ENCODE measurements at places on chromosomes 12 and 14.

DNA sequence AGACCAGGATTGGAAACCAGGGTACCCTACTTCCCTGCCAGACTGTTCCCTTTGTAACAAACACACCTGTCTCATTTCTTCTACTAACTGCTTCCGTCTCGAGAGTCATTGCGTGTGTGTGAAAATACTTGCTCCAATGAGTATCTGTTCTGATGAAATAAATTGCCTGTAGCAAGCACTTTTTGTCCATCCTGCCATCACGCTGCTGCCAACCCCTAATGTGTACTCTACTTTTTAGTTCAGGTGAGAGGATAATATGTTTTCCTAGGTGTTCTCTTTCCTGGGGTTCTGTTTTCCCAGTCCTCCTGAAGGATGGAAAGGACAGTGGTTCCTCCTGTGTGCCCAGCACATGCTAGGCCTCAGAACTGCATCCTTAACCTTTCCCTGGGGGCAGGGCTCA lies 1.0 kb downstream of the TUNAR start:
- no peak for DNase-seq

DNA sequence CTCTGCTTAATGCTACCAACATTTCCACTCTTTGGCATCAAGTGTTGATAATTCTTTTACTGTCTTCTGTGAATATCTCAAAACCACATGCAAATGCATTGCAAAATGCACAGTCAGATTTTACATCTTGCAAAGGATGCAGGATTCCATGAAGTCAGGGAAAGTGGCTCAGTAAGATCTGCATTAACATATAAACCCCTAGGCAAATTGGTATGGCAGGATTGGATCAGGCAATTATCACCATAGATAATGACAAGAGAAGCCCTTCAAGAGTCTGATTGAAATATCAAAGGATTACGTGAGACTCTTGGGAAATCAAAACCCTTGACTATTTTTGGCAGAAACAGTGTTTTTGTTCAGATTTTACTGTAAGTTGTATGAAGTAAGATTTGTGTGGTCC lies 71.0 kb downstream of the TMTC2 start:
- DNase-seq: no peak

- no peak for DNase-seq
These were observed 40.9 kb upstream of the CAPRIN2 start for GRCh38 chr12:30795410-30796312.

GRCh38 chr14:23512156-23512555 lies 39.4 kb downstream of the ZFHX2 start:
- DNase-seq: no peak

- DNase-seq: no peak
These were observed 41.8 kb downstream of the KIAA0586 start for GRCh38 chr14:58469309-58469708.
